ENCODE measurements at places on chromosomes 1 and 21.

- DNase-seq, result no peak
These were observed 4.5 kb downstream of the DHCR24 start for GRCh38 chr1:54882519-54882918.

DNA sequence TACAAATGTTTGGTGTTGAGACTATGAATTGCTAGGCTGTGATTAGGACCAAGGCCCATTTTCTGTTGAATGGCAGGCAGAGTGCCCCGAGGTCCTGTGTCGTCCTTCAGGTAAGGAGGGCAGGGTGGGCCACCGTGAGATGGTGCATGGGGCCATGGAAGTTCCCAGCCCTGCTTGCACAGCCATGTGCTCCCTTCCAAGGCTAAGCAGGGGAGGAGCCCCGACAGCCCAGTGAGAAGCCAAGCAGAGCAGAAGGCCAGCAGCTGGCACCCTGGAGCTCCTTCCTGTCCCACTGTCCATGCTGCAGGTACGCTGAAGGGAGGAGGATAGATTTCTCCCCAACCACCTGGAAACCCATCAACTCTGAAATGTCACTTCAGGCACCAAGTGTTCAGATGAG lies 8.2 kb upstream of the NUAK2 start:
- DNase-seq, result no peak

GRCh38 chr1:21857840-21858670 lies 46.0 kb downstream of the LDLRAD2 start:
- DNase-seq, result no peak

GRCh38 chr1:116567790-116568661 lies 2.8 kb downstream of the CD58 start:
- no peak for DNase-seq

DNA sequence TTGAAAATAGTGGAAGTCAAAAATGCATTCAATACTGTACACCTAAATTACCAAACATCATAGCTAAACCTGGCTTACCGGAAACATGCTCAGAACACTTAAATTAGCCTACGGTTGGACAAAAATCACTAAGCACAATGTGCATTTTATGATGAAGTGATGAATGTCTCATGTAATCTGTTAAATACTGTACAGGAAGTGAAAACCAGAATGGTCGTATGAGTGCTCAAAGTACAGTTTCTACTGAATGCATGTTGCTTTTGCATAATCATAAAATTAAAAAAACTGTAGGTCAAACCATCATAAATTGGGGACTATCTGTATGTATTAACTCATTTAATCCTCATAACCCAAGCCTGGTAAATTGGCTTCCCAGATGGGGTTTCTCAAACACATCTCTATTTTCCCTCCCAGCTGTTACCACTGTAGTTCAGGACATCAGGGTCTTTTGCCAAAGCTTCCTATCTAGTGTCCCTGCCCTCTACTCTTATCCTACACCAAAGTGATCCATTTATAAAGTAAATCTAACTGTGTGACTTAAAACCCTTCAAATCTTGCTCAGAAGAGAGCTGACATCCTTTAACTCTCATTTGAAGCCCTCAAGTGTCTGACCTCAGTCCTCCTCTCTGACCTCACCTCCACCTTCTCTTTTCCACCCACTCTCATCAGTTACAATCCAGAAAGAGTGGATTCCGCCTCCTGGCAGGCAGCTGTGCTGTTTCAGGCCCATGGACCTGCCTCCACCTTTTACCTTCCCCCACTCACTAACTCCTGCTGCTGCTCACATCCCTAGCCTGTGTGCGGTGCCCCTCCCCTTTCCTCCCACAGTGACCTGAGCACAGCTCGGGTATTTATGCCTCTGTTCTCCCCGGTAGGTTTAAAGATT lies 356.4 kb upstream of the ST6GALNAC5 start:
- DNase-seq, result no peak

- DNase-seq, result no peak
These were observed 44.4 kb upstream of the B3GALT5 start for GRCh38 chr21:39568361-39568760.

GRCh38 chr1:182135946-182136345 lies 74.4 kb upstream of the ZNF648 start:
- DNase-seq, result no peak

GRCh38 chr1:154775621-154776605 lies 94.2 kb downstream of the KCNN3 start:
- DNase-seq, result no peak
